ENCODE measurements at places on chromosomes 2 and 18.

DNA sequence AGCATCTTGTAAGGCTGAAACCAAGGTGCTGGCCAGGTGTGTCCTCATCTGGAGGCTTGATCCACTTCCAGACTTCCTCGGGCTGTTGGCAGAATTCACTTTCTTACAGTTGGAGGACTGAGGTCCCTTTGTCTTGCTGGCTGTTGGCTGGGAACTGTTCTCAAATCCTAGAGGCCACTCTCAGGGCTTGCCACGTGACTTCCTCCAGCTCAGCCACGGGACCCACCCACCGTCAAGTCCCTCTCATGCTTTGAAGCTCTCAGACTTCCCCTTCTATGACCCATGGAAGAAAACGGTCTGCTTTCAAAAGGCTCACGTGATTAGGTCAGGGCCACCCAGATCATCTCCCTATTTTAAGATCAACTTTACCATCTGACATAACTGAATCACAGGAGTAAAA, 77.1 kb downstream of the SMAD4 start:
- no peak for DNase-seq

DNA sequence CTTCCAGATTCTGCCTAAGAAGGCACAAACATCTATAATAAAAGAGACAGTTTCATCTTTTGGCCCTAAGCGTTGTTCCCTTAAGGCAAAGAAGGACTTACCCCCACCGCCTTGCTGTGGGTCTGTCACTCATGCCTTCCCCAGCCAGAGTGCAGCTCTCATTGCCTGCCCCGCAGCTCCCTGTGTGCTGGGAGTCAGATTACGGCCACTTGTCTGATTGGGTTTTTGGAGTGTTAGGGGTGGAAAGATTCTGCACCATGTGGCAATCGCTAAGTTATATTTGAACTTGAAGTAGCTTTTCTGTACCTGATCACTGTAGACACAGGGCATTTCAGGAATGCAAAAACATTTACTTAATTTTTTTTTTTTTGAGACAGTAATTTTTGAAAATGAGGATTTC, at the start of gene AQP4:
Gene AQP4, minus strand, starts transcription at position 151 of the 400 bp plus-strand sequence. Its CDS starts 18 bp downstream, at position 133.
- DNase-seq, result no peak

GRCh38 chr2:159146996-159147666, 139.4 kb downstream of the WDSUB1 start:
- no peak for DNase-seq

- no peak for DNase-seq
These were observed 115.9 kb upstream of the CD302 start for GRCh38 chr2:159913900-159914299.

DNA sequence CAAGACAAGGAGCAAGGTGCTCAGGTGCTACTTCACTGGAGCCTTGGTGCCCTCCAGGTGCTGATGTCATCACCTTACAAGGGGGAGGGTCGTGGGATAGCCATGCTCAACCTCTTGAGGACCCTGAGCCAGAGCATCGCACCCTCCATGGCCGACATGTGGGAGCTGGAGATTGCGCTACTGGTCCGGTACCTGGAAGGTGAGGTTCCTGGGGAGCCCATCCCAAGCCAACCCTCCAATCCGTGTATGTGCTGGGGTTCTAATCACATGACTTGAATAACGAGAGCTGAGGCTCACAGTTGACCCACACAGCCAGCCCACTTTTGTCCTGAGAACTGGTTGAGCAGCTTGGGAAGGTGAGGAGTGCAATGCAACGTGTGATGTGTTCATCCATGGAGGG, 25.9 kb downstream of the MROH2A start:
- DNase-seq, result no peak

DNA sequence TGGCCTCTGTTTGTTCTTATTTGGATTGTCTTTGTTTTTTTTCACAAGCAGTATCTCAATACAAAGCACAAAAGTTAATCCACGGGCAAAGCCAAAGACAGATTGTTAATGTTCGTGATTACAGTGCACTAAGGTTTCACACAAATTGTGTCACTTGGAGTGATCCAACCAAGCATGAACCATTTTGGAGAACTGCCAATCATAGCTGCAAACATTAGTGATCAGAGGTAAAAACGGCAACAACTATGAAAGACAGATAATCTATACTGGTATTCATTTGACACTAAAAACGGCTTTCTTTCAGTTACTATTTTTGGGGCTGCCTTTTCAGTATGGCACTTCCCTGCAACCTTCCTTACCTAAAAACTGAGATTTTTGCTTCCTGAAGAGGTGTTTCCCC, 213.1 kb upstream of the GULP1 start:
- no peak for DNase-seq

DNA sequence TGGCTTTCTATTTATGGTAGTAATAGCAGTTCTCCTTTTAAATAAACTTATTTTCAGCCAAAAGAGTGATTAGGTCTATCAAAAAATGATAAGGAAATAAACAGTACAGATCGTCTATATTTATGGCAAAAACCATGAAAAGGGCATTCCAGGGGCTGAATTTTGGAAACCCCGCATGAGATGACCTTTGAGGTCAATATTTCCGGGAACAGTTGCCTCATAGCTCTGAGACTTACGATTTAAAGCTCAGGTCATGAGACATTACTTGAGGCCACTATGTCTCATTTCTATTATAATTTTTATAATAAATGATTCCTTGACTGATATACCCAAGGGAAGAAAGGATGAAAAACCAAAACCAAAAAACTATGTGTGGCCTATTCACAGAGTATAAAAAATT, 101.1 kb downstream of the LDLRAD4 start:
- no peak for DNase-seq

DNA sequence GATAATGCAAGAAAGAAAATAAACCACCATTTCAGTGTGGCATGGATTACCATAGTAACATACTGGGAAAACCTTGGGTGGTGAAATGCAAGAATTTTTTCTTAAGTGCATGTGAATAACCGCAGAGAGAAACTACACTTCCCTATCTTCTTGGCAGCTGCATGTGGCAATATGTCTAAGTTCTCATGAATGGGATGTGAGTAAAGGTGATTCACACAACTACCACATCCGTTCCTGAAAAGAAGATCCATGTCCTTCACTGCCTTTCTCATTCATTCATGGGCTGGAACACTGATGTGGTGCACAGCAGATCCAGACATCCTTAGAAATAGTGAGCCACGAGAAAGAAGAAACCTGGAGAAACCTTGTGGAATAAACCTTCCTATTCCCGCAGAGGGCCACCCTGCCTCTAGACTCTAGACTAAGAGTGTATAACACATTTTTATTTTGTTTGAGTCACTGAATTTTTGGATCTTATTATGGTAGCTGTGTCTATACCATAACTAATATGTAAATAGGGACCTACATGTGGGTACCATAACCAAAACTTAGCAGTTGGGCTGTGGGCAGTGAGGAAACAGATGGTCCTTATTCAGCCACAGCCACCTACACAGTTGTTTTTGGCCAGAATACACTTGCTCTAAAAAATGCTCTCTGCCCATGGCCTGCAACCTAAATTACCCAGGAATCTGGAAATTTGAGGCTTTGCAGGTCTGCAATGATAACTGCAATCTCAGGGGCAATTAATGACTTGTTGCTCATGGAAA, 573.3 kb downstream of the LRP1B start:
- no peak for DNase-seq

- DNase-seq, result no peak
These were observed 308.1 kb downstream of the TMX3 start for GRCh38 chr18:68406761-68407160.

DNA sequence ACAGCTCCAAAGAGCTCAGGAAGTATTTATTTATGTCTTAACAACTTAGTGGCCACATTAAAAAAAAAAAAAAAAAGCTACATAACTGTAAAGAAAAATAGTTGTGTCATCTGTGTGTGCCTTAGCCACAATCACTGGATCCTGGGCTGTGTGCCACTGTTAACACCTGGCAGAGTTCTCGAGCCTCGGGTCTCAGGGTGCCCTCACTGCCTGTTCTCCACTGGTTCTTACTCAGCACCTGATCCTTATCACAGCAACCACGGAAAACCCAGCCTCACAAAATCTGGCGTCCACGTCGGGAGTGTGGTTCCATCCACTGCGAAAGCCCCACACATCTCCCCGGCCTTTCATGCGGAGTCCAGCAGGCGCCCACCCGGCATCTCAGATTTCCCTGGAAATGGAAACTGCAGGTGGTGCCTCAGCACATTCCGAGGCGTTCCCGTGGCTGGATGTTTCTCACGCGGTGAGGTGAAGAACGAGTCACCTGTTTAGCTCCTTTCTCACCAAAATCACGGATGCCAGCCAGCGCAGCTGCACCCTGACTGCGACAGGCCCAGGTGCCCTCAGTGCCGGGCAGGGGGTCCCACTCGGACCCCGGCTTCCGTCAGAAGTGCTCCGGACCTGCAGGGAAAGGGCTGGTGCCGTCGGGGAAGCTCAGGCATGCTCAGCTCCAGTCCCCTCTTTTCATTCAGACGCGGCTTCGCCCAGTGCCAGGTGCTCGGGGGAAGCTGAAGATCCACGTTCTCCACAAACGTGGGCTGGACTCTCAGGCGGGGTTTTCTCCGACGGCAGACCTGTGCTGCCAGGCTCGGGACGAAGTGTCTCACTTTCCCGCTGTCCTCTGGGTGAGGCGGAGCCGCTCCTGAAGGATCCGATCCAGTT, 198.7 kb upstream of the SALL3 start:
- no peak for DNase-seq

DNA sequence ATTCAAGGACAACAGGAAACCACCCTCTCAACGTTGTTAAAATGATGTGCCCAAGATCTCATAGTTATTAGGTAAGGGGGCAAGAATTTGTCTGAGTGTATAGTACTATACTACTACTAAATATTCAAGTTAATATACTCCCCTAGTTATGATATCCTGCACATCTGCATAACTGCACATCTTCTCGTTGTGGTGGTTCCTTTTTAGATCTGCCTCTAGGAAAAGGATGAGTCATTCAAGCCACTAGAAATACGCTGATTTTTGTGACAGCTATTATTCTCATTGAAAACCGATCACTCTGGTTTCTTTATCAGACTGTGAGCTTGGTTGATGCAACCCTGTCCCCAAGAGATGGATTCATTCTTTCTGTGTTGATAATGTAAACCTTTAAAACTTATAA, 1067.0 kb upstream of the FANCL start:
- DNase-seq, result no peak

DNA sequence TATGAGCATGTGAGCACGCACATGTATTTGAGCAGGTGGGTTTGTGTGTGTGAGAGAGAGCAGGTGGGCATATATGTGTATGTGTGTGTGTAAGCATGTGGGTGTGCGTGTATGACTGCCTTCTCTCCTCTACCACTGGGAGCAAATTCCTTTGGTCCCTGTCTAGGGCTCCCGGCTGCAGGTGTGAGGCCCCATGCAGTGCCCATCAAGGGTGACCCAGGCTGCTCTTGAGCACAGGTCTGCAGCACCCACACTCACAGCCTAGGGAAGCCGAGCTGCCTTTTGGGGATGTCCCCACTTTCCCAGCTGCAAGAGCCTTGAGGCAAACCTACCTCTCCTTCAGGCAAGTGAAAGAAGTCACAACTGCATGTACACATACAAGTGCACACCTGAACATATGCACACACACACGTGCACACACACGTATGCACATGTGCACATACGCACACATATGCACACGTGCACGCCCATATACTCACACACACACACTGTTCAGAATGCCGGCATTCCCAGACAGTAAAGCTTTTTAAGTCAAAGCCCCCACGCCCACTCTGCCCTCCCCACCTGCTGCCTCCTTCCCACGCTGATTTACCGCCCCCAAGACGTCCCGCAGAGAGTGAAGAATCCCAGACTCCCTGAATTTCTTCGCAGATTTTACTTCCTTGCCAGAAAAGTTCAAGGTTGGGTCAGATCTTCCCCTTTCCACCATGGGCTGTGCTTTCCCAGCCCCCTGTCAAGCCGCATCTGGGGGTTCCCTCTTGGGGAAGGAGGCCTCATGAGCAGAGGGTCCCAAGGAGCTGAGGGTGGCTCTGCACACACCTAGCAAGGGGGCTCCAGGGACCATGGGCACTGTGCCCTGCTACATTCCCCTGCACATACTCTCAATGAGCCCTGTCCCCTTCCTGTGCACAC, 170.6 kb downstream of the TWIST2 start:
- DNase-seq, result no peak

Data from stimulated activated CD4-positive, alpha-beta T cell treated with anti-CD3 and anti-CD28 coated beads, TNF-alpha, amount 100 ng/mL, for 1 hour (primary cell).